ENCODE measurements at places on chromosomes 7 and 10.

GRCh38 chr10:97497572-97498075 lies 598 bp downstream of the MMS19 start:
- DNase-seq, result peak; percentile 26

DNA sequence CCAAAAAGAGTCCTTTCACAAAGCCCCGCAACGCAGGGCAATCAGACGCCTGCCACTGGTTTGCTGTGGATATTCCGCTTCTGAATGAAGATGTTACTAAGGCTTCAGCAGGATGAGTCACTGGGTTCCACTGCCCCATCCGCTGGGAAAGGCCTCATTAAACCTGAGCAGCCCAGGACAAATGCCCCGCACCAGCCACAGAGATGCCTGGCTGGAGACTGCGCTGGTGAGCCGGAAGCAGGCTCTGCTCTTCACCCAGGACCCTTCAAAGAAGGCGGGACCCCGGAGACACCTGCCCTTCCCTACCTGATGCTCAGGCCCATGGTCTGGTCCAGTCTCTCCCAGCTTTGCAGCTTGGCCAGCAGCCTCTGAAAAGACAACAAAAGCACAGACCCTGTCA lies 19.8 kb downstream of the MAD1L1 start:
- no peak for DNase-seq

DNA sequence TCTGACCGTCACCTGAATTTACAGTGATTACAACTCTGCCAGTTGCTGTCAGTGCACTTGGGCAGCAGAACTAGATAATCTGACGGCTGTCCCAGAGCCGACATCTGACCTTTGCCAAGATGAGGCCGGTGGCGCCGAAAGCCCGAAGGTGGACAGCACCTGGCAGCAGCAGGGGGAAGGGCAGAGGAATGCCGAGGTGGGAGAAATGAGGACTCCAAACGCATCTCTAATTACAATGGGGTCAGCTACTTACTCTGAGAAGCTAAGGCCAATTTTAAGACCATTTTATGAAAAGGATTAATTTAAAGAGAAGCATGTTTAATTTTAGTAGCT lies 33.8 kb downstream of the TRIM8 start:
- no peak for DNase-seq

GRCh38 chr10:126844406-126844805 lies 60.8 kb upstream of the DOCK1 start:
- no peak for DNase-seq

- no peak for DNase-seq
Observed at GRCh38 chr10:12874501-12874900, 127.0 kb downstream of the CCDC3 start.

DNA sequence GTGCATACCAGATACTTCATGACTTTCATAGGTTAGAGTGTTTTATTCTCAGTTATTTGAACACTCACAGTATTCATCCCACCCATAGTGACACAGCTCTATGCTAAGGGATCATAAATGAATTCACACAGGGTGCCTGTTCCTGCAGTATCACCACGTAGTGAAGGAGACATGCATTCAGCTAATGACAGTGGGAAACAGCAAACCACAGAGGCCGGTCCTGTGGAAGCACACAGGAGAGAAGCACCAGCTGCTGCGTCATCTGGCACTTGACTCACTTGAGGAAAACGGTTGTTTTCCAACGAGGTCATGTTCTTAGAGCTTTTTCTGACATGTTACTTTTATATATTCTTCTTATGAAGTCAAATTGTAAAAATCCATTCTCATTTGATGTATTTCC lies 73.0 kb downstream of the UBE3C start:
- no peak for DNase-seq

GRCh38 chr10:23556727-23557440 lies 118.0 kb downstream of the OTUD1 start:
- DNase-seq, result no peak

DNA sequence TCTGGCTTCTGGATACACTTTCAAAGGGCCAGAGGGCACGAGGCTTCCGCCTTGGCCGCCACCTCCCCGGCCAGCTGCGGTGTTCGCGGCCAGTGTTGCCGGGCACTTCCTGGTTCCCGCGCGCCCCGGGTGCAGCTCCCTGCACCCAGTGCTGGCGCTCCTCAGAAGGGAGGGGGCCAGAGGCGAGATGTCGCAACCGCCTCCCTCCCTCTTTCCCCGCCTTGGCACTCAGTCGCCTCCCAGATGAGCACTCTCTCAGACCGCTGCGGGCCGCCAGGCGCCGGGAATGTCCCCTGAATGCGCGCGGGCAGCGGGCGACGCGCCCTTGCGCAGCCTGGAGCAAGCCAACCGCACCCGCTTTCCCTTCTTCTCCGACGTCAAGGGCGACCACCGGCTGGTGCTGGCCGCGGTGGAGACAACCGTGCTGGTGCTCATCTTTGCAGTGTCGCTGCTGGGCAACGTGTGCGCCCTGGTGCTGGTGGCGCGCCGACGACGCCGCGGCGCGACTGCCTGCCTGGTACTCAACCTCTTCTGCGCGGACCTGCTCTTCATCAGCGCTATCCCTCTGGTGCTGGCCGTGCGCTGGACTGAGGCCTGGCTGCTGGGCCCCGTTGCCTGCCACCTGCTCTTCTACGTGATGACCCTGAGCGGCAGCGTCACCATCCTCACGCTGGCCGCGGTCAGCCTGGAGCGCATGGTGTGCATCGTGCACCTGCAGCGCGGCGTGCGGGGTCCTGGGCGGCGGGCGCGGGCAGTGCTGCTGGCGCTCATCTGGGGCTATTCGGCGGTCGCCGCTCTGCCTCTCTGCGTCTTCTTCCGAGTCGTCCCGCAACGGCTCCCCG lies at the start of gene FFAR4:
Gene FFAR4 (plus strand): TSS at position 231 of the 842 bp plus-strand sequence. CDS start 56 bp downstream, at position 287.
- no peak for DNase-seq

- no peak for DNase-seq
Observed at GRCh38 chr10:121281576-121281975, 316.7 kb downstream of the FGFR2 start.

DNA sequence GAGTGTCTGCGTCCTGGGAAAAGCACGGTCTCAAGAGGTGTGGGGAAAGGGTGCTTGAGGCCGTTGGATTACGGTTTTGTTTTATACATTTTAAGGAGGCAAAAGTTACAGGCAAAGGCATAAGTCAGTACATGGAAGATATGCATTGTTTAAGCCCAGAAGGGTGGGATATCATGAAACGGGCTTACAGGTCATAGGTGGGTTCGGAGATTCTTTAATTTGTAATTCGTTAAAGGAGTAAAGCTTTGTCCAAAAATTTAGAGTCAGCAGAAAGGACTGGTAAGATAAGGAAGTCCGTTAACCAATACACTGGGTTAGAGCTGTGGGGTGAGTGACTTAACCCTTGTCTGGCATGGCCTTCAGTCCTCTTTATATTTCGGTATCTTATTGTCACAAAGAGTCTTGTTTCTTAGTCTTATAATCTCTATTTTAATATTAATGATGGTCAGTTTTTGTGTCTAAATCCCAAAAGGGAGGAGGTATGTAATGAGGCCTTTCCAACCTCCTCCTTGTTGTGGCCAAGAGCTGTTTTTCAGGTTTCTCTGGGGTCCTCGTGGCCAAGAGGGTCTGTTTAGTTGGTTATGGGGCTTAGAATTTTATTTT lies 12.7 kb downstream of the TSPAN14 start:
- DNase-seq, result no peak

GRCh38 chr10:86900955-86901354 lies 56.5 kb downstream of the MMRN2 start:
- no peak for DNase-seq

GRCh38 chr10:80487421-80487785 lies 33.3 kb downstream of the TSPAN14 start:
- DNase-seq, result no peak

DNA sequence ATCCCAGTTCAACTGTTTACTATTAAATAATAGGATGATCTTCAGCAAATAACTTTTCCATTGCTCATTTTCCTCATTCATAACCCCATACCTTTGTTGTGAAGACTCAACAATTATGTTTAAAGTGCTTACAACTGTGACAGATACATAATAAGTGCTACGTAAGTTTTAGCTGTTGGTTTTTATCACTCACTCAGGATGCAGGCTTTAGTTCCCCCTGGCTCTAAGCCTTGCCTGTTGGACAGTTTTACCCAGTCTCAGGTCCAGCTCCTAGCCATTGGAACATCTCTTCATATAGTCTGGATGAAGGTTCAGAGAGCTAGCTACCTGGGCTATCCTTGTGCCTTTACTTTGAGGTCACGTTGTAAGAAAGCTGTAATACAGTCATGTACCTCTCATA lies 353.2 kb downstream of the CRPPA start:
- no peak for DNase-seq

- no peak for DNase-seq
Observed at GRCh38 chr7:29095631-29096445, 50.5 kb downstream of the CPVL start.

DNA sequence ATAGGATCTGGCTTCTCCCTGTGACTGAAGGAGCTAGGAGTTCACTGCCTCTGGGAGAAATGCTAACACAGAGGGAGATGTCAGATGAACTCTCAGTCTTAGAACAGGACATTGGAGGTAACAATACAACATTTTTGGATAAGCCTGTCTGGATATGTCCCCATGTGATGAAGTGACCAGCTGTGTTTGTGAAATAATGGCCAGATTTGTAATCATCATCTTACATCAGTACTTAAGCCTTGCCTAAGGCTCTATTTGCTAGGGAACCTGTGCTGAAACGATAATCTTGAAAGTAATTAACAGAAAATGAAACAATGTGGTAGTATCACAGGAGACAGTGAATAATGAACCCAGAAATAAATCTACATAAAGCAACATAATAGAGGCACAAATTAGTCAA lies 56.2 kb downstream of the CRPPA start:
- DNase-seq, result no peak

DNA sequence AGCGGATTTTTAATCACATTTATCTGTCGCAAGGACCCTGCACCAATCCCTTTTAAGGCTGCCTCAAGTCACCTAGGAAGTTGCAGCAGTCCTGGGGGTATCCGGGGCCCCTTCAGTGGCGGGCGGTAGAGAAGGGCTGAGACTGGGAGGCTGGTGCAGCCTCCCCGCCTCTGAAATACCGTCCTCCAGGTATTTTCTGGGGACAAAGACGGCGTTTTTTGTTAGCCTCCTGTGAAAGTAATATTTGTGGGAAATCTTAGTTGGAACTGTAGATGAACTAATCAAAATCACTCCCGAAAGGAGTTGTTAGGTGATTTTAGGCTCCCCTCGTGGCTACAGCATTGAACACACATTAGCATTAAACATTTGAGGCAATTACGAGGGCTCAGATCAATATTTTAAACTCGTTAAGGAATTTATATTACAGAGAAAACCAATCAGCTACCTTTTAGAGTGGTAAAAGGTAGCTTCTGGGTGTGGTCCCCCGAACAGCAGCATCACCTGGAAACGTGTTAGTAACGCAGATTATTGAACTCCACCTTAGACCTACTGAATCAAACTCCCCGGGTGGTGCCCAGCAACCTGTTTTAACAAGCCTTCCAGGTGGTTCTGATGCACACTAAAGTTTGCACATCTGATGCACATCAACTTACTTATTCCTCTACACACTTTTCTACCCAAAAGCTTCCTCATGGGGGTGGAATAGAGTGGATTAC lies 530 bp upstream of the ANXA7 start:
- no peak for DNase-seq

GRCh38 chr7:74526780-74527179 lies 73.1 kb downstream of the GTF2IRD1 start:
- no peak for DNase-seq

GRCh38 chr10:70879207-70879606 lies 9.2 kb downstream of the PCBD1 start:
- DNase-seq, result no peak

- no peak for DNase-seq
Observed at GRCh38 chr10:68251625-68252495, 19.9 kb upstream of the ATOH7 start.

DNA sequence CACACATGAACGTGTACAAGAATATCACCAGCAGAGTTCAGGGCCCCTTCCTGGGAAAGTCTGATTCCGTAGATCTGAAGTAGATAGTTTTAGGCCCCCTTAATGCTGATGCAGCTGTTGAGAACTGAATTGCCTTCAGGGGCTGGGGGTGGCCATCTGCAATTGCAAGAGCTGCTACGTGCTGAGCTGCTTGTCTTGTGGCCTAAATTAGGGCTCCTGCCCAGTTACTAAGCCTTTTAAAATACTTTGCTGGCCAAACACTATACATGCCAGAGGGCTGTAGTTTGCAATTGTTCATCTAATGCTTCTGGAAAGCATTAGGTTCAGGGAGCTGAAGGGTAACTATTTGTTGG lies 71.7 kb downstream of the TMEM178B start:
- DNase-seq, result no peak

GRCh38 chr10:118047157-118047719 lies 497 bp upstream of the RAB11FIP2 start:
- no peak for DNase-seq

DNA sequence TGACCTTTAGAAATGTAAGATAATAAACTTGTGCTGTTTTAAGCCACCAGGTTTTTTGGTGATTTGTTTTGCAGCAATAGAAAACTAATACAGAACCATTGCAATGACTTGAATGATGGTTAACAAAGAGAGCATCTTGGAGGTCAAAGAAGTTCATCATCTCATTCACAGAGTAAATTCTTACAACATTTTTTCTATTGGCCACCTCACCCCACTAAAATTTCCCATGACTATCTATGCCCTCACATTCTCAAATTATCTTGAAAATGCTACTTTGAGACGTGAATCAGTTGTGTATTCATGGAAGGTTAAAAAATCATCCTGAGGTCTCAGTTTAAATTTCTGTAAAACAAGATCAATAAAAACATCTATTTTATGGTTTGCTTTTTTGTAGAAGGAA lies 754.2 kb downstream of the SORCS1 start:
- no peak for DNase-seq

GRCh38 chr10:47457528-47457820 lies 26.4 kb downstream of the ANXA8 start:
- DNase-seq, result no peak
